ENCODE measurements at places on chromosomes 2 and 18.

DNA sequence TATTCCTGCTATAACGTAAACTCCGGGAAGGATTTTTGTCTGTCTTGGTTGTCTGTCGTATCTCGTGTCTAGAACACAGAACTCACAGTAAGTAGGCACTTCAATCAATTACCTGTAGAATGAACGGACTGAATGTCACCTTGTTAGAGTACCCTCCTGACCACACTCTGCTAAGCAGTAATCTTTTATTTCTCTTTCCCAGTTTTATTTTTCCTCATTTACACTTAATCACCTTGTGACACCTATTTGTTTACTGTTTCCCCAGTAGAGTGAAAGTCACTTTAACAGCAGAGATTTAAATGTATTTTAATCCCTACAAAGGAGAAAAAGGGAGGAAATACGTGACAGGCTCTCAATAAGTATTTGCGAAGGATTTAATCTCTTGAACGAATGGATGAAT, 514 bp upstream of the EPB41L5 start:
- no peak for DNase-seq

DNA sequence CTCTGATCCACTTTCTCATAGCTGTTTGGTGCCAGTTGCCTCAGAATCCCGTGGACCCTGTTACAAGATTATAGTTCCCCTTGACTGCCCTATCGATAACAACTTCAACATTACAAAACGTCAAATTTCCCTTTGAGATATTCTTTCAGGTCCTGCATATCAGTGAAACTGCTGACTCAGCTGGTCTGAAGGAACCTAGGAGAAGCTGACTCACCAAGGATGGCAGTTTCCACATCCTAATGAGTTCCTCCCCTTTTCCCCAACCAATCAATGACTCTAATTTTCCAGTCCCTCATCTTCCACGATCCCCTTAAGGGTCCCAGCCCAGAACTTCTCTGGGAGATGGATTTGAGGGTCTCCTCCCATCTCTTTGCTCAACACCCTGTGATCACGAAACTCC, 27.6 kb upstream of the GNAL start:
- DNase-seq = no peak

DNA sequence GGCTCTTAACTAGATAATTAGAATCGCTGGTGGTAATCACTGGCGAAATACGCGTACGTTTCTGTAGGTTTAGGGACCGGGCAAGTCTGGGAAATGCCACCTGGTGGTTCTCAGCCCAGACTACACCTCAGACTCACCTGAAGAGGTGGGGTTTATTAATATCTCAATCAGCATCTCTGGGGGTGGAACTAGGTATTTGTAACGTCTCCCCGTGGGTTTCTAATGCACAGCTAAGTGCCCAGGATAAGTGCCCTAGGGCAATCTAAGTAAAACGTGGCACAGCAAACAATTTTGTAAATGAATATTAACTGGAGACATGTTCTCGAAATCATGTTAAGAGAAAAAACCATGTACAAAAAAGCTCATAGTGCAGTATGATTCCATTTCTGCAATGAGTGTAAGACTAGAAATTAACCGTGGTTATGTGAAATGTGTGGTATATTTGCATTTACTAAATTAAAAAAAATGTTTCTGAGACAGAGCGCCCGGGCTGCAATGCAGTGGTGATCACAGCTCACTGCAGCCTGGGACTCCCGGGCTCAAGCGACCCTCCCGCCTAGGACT, 760 bp upstream of the CNOT11 start:
- no peak for DNase-seq

- no peak for DNase-seq
Measured at GRCh38 chr18:55647331-55647730, 59.3 kb upstream of the TCF4 start.

DNA sequence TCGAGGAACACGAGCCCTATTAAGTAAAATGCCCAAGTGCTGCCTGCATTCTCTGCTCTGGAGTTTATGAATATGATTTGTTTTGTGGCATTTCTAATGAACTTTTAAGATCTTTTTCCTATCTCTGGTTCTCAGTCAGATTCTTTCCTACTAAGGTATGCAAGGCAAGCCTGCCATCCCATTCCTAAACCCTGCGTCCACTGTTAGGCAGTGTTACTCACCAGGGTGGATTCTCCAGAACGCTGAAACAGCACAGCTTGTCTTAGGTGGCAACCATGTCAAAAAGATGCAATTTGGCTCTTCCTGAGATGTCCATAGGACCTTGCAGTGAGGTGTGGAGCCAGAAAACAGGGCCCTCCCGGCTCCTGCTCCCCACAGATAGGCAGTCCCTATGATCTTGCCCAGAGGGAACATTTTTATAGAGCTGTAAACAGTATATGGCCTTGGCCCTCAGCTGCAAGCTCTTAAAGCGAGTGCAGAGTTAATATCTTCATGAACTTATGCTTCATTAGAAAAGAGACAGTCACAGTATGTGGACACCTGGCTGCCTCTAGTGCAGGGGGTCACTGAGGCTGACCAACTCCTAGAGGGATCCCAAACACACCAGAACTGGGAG, 84.4 kb downstream of the TPGS2 start:
- no peak for DNase-seq
